ENCODE measurements at places on chromosomes 12 and 14.

DNA sequence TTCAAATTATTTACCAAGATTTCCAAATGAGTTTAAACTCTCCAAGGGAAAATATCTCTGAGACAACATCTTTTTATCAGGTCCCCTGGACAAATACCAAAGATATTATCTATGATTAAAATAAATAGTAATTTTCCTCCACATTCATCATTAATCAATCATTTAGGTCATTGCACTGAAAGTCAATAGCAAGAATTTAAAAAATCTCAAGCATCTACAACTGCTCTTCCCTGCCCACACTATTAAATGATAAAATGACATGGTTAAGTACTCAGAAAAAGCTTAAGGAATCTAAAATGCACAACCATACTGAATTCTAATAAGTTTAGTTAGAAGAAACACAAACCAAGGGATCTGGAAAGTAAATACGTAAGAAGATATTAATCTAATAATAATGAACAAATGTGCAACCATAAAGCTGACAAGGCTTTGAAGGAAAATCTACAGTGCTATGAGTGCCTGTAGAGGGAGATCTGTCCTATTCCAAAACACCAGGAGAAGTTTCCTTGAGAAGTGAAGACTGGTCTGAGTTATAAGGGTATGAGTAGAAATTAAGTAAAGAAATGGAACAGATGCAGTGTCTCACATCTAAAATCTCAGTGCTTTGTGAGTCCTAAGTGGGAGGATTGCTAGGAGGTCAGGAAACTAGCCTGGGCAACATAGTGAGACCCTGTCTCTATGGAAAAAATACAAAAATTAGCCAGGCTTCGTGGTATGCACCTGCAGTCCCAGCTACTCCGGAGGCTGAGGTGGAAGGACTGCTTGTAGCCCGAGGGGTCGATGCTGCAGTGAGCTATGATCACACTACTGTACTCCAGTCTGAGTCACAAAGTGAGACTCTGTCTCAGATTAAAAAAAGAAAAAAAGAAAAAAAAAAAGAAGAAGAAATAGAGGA is 19.2 kb downstream of the INTS13 start:
- DNase-seq = no peak

- no peak for DNase-seq
These were observed 41.9 kb upstream of the BDKRB2 start for GRCh38 chr14:96162741-96163140.

DNA sequence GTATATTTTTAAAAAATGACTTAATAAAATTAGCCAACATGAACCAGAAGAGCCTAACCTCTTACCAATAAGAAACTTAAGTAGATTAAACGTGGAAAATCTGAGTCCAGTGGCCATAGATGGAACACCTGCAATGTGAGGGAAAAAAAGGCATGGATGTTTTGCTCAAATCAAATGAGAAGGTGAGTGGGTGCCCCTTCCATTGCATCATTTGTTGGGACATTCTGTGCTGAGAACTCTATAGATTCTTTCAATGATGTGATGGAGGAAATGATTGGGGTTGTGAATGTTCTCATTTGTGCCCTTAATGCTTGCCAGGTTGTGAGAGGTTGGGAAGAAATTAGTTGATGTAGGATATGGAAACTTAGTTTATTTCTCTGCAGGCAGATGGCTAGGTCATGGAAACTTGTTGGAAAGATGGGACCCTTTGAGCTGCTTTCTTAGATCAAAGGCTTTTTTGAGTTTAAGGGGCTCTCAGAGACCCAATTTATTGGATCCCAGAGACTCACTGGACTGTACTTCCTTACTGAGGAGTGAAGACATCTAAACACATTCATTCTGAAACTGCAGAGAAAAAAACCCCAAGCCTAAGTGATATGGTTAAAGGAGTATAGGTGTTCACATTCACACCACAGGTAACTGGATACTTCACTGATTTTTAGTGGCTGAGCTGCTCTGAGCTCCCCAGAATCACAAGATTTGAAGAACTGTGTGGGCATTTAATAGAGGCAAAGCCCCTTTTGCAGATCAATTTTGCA is 95.9 kb downstream of the DACT1 start:
- no peak for DNase-seq

- DNase-seq = no peak
These were observed 144.5 kb upstream of the FBXO33 start for GRCh38 chr14:39576736-39577135.

GRCh38 chr12:1885599-1886245 is 32.7 kb downstream of the CACNA2D4 start:
- DNase-seq = no peak

GRCh38 chr12:6430124-6430989 is 14.4 kb upstream of the CD27 start:
- DNase-seq = peak; percentile 25

DNA sequence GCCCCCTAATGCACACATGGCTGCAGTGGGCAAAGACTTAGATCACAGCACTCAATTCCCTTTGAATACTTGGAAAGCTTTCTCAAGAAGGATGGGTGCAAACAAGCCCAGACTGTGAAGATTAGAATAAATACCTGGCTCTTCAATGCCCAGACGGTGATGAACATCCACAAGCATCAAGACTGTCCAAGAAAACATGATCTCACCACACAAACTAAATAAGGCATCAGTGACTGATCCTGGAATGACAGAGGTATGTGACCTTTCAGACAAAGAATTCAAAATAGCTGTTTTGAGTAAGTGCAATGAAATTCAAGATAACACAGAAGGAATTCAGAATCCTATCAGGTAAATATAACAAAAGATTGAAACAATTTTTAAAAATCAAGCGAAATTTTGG is 43.8 kb upstream of the ZDHHC17 start:
- DNase-seq = no peak

GRCh38 chr14:75542588-75543091 is 20.4 kb downstream of the BATF start:
- no peak for DNase-seq

- DNase-seq = no peak
These were observed 19.8 kb downstream of the OSBPL8 start for GRCh38 chr12:76539727-76540126.

DNA sequence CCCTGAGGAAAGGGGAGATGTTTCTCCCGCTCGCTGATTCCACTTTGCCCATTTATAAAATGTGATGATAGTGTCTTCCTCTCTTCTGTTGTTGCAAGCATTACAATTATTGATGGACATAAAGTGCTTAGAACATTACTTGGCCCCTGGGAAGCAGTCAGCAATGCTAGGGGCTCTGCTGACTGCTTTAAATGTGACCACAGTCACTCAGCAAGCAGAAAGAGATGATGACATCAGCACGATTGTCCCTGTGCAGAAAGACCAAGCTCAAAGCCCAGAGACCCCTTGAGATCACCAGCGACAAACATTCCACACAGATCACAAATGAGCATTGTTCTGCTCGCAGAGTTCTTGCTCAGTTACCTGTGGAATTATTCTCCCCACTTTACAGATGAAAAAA is 26.5 kb downstream of the TUNAR start:
- DNase-seq = no peak

DNA sequence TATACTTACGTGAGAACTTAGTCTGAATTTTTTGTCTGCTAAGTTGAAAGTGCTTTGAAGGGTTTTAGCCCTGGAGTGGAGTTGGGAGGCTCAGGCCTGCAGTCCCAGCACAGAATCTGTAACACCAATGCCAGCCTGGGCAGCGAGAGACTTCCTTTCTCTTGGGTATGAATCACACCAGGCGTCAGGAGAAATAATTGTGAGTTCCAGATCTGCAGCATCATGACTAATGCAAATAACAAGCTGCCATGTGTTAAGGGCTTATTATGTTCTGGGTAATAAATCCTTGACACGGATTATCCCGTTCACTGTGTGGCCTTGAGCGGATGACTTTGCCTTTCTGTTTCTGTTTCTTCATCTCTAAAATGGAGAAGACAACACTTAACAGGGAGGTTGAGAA is 70.6 kb downstream of the B4GALNT3 start:
- no peak for DNase-seq

GRCh38 chr14:30291216-30291615 is 267.7 kb upstream of the G2E3 start:
- no peak for DNase-seq

GRCh38 chr14:61644834-61645233 is 50.5 kb upstream of the HIF1A start:
- no peak for DNase-seq

- DNase-seq = no peak
These were observed 54.8 kb upstream of the PLEKHA5 start for GRCh38 chr12:19074700-19075099.

GRCh38 chr12:95551305-95551704 is at the start of gene USP44:
USP44 (minus strand) TSS chr12:95551476; CDS start chr12:95534256, 17,220 bp downstream.
- no peak for DNase-seq
